Ovary (tissue), 10 donors: ENCODE measurements at places on chromosomes 2 and 18. TPM values are rescaled to one million over a fixed set of nuclear protein-coding genes. Genes with fewer than 3 reads are reported as not detected.

UGT1A4 gene
- total RNA-seq, result not detected

DLX1 gene
- total RNA-seq, result 0.20 TPM

IL1RL2 gene
- total RNA-seq, result 1.3 TPM

MAP3K19 gene
- total RNA-seq, result 1.5 TPM

KLHL41 gene
- total RNA-seq, result 1.2 TPM

CLIP4 gene
- 46.6 TPM for total RNA-seq
